NCI-H510A (cell line): ENCODE measurements at places on chromosomes 11 and 22.

GRCh38 chr11:68381716-68382115, 69.3 kb downstream of the LRP5 start:
- DNase-seq: no peak

- no peak for DNase-seq
Observed at GRCh38 chr11:62030071-62030684, 62.7 kb upstream of the FTH1 start.

DNA sequence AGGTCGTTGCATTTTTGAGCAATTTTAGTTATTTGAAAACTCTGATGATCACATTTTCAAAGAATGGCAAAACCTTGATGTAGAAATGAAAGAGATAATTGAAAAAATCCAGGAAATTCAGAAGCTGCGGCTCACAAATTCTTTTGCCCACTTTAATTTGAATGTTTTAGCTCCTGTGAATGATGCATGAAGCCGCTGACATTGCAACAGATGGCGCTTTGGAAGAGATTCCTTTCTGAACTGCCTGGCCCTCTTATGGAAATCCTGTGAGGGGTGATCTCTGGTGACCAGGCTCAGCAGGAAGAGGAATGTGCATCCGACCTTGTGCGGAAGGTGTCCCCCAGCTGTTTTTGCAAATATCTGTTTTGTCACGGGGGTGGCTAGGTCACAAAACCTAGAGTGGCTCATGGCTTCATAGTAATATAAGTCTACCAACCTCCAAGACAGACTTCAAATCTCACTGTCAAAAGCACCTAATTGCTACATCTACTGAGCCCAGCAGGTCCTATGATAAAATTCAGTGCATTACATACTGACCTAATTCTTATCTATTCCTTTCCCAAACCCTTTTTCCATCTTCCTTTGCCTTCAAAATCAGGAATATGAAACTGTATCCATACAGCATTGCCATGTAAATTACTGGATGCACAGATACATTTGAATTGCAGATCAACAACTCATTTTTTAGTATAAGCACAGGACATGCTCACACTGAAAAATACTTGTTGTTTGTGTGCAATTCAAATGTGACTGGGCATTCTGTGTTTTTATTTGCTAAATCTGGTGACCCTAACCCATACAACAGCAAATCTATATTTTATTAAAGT, 412.7 kb downstream of the ETS1 start:
- no peak for DNase-seq

DNA sequence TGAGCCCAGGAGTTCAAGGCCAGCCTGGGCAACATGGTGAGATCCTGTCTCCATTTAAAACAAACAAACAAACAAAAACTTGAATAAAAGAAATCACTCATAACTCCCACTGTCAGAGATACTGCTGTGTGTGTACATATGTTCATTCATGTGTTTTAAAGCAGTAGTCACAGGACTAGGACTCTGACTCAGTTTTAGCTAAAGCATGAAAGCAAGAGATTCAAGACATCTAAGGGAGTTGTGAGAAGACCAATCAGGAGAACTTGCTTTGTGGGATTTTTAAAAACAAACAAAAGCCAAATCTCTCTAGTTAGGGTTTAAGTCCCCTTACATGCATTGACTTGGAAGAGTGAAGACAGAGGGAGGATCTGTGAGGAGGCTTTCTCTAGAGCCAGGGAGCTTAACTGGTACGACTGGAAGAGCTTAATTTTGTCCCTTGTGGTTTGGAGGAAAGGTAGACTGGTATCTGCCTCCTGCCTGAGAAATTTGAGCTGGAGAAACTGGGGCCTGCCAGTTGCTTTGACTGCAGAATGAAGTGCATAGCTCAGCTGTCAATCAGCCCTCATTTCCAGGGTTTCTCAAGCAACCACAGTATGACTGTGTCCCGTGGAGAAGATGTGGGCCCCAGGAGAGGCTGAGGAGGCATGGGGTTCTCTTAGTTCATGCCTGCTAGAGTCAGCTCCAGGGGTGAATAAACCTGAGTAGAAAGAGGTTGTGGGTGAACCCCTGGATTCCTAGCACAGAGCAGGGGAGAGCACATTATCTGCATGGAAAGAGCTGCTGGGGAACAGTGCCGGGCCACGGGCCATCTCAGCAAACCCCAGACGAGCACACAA, 30.6 kb downstream of the EXPH5 start:
- DNase-seq: no peak

GRCh38 chr22:26372890-26373289, 56.2 kb upstream of the ASPHD2 start:
- DNase-seq: no peak

DNA sequence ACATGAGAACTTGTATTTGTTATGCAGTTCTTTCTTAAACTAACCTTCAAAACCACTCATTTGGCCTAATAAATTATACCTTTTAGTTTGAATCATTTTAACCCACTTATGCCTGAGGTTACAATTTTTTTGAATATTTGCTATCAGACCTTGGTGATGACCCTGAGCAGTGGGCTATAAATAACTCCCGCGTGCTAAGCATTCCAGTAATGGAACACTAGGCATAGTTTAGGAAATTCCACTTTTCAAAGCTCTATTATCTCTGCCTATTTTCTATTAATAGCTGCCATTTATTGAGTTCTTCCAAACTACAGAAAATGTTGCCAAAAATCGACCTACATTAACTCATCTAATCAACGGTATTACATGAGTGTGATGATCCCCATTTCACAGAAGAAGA, 993.4 kb upstream of the FAT3 start:
- no peak for DNase-seq

DNA sequence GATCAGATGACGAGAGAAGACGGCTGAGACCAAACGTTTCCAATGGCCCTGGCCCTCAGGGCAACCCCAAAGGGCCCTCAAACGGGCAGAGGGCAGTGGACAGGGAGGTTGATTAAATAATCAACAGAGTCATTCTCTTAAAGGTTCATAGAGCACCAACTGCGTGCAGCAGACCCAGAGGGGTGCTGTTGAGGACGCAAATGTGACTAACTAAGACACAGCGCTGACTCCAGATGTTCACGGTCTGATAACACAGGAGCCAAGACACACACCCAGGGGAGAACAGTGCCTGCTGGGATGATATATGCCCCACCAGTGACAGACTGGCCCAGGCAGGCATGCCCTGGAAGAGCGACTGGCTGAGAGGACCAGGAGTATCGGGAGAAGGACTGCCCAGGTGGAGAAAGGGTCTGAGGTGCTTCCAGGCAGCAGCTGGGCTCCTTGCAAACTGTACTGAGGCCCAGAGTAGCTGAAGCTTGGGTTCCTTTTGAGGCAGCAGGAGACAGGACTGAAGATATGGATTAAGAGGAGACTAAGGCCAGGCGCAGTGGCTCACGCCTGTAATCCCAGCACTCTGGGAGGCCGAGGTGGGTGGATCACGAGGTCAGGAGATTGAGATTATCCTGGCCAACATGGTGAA, 7.7 kb downstream of the VWCE start:
- no peak for DNase-seq

GRCh38 chr11:8597182-8597581, 3.2 kb upstream of the STK33 start:
- no peak for DNase-seq

GRCh38 chr11:64090806-64091516, 55.2 kb downstream of the FLRT1 start:
- DNase-seq: no peak

DNA sequence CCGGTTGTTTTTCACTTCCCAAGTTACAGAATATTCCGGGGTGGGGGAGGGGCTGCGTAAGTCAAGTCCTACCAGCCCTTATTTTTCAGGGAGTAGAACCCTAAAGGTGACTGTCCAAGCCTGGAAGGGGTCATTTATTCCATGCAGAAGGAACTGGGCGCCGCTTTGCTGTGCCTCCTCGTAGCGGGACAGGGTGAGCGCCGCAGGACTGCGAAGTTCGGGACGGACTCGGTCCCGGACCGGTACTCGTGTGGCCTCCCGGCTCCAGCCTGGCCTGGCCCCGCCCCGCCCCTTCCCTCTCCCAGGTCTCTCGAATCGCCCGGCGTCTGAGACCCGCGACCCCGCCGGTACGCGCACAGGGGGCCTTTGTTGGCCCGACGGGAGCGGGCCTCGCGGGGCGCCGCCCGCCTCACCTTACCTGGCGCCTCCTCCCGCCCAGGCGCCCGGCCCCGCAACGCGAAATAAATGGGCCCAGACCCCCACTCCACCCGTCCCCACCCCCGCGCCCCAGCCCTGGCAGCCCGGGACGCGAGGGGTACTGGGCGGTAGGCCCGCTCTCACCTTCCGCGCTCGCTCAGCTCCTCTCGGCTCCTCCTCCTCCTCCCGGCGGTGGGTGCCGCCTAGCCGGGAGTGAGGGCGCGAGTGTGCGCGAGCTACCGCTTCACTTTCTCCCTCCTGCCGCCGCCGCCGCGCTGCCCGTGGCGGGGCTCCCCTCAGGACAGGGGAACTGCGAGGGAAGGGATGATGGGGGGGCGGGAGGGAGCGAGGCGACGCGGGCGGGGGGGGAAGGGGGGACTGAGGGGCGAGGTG, 698 bp downstream of the PAK1 start:
- DNase-seq: peak; percentile 46

GRCh38 chr11:13486926-13487660, 8.7 kb downstream of the PTH start:
- DNase-seq: no peak

DNA sequence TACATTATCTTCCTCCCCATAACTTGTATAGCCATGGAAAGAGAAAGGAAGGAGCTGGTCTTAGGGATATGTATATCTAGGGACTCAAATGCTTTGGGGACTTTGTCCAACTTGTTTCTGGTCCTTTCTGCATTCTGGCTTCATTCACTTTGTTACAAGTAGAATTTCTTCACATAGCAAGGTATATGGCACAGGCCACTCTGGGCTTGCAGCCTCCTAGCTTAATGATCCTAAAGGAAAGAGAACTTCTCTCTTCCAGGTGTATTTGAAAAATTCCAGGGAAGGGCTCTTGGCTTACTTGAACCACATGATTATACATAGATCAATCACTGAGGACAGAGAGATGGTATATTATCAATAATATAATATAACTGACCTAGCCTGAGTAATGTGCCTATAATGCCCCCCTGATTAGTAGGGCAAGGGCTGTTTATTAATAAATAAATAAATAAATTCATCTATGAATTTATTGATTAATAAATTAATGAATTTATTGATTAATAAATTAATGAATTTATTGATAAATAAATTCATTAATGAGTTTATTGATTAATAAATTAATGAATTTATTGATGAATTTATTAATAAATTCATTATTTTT, 48.2 kb upstream of the CEP295 start:
- DNase-seq: no peak

DNA sequence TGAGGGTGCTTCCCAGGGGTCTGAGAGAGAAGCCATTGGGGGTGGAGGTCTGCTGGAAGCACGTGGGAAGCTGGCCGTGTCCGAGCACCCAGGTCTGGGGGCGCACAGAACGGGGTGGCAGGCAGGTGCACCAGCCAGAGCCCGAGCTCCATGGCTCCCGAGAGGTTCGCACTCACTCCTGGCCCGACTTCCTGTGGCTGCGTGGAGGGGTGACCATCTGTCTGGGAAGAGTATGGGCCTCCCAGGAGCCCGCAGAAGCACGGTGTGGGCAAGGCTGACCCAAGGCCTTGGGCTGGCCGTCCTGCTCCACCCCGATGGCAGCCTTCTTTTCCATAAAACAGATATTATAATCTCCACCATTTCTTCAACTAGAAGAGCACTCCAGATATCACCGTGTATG, 256.0 kb upstream of the B3GAT1 start:
- DNase-seq: no peak

DNA sequence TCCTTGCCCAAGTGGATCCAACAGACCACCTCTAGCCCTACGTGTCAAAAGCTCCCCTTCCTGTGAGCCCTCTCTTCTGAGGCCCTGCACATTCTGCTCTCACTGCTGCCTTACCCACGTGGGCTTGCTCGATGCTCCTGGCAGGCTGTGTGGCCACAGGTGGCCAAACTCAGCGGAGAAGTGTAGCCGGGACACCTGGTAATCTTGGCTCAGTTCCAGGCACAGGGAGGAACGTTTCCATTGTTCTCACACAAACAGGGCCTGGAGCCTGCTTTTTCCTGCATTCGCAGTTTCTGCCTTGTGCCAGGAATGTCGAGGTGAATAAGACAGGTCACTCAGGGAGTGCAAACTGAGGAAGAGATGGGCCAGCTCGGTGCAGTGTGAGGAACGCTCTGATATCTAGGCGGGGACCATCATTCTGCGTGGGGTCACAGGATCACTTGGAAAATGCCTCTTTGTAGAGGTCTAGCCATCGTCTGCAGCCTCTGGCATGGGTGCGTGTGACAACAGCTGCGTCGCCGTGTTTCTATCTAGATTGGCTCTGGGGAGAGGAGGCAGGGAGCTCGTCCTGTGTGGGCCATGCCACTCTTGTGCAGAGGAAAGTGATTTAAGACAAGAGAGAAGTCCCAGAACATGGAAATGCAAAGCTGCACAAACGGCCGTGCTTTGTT, 127.6 kb upstream of the PARVA start:
- DNase-seq: peak; percentile 85

DNA sequence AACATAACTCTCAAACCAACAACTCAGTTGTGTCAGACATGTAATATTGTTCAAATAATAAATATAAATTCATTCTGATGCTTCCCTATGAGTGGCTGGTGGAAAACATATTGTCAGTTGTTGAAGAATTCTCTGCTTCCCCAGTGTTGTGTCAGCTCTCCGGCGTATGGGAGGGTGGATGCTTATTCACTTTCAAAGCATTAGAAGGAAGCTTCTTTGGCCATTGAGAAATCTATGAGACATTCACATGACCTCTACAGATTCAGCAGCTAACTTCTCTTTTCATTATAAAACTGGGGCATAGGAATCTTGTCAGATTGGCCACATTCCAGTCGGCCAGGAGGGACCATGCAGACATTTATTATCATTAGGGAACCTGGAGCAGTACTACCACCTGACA, 2.9 kb downstream of the OR51V1 start:
- no peak for DNase-seq

GRCh38 chr11:70824605-70825245, 426.4 kb downstream of the CTTN start:
- DNase-seq: no peak

- no peak for DNase-seq
Observed at GRCh38 chr11:44742508-44743246, 15.9 kb downstream of the TSPAN18 start.

DNA sequence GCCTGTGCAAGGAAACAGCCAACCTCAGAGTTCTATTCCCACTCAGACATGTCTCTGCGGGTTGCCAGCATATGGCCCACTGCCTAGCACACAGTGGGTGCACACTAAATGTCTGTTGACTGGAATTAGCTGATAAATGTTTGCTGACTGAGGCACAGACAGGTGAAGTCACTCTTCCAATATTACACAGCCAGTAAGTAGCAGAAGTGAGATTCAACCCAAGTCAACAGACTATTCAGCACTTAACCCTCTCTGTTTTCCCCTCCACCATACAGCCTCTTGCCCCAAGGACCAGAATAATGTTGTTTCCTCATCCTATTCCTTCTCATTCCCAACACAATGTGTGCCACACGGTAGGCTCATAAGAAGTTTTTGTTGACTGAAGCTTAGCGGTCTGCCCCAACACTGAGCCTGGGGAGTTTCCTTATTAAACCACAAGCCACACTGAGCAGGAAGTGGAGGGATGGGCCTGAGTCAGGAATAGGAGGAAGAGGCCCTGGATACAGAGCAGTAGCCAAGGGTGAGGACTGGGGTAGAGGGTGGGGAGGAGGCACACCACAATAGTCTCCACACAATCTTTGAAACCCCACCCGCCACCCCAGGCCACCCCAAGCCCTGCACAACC, 15.7 kb upstream of the IL10RA start:
- DNase-seq: no peak
